Motor neuron (in vitro differentiated cells): ENCODE measurements at places on chromosomes 7 and 10. TPM values are rescaled to one million over a fixed set of nuclear protein-coding genes. Genes with fewer than 3 reads are reported as not detected.

DNA sequence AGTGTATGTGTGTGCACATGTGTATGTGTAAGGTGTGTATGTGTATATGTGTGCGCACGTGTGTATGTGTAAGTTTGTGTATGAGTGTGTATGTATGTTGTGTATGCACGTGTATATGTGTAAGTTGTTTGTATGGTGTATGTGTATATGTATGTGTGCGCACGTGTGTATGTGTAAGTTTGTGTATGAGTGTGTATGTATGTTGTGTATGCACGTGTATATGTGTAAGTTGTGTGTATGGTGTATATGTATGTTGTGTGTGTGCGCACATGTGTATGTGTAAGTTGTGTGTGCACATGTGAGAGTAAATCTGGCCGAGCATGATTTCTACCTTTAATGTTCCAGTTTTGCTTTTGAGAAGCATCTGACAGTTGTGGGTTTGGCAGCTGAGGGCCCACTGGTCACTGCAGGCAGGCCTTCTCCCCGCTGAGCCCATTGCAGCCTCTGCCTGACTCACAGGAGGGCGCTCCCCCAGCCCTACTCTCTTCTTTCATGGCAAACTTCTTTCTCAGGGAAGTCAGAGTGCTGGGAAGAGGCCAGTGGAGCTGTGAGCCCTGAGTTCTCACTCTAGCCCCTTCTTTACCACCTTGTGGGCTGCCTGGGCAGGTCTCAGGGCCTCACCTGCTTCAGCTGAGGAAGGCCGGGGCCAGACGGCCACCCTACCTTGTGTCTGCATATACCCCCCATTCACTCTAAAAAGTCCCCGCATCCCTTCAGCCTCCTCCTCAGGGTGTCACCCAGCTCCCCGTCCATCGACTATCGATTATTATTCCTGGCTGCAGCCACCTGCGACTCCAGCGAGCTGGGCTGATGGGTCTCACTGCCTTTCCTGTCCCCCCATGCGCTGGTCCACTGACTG, 11.2 kb downstream of the WDR86 start:
- no peak for ATAC-seq

GRCh38 chr7:55570218-55570873, 2.0 kb downstream of the VOPP1 start:
- ATAC-seq: no peak

DNA sequence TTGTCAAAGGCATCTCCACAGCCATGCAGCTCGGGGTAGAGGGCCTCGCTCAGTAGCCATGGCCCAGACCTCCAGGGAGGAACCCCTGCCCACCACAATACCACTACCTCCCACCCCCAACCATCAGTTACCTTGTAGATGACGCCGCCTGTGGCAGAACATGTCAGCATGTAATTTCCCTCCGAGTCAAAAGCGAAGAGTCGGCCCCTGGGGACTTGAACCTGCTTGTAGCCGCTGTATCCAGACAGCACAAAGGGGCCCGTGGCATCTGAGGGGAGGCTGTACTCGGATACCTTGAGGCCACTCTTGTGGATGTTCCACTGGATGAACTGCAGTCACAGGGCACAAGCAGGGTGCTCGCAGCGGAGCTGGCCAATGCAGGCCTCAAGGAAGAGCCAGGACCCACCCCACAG, 16.3 kb upstream of the CYREN start:
- no peak for ATAC-seq

PNLIP gene
- total RNA-seq: not detected in 2 replicates

PIK3AP1 gene
- 0.47 and 0.73 TPM in 2 replicates for total RNA-seq

GRCh38 chr10:45419676-45420025, 45.6 kb downstream of the ALOX5 start:
- ATAC-seq: no peak

- ATAC-seq: no peak
These were observed 163.3 kb upstream of the PRKCQ start for GRCh38 chr10:6743291-6743849.

DNA sequence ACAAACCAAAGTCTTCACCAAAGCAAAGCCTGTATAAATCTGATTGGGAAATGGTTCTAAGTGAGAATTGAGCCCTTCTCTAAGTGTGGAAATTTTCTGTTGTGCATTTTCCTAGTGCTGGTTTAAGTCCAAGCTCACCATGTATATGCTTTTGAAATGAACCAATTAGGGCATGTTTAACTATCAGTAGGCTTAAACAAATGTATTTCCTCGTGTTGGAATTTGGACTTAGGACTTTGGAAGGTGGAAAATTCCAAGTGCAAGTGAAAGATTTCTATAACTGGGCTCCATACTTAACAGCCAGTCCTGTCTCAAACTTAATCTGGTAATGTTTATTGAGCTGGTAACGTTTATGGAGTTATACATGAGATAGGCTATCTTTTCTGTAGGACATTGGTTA, 28.5 kb downstream of the CCNY start:
- no peak for ATAC-seq

ORC5 gene
- 25.3 and 32.0 TPM in 2 replicates for total RNA-seq

DNA sequence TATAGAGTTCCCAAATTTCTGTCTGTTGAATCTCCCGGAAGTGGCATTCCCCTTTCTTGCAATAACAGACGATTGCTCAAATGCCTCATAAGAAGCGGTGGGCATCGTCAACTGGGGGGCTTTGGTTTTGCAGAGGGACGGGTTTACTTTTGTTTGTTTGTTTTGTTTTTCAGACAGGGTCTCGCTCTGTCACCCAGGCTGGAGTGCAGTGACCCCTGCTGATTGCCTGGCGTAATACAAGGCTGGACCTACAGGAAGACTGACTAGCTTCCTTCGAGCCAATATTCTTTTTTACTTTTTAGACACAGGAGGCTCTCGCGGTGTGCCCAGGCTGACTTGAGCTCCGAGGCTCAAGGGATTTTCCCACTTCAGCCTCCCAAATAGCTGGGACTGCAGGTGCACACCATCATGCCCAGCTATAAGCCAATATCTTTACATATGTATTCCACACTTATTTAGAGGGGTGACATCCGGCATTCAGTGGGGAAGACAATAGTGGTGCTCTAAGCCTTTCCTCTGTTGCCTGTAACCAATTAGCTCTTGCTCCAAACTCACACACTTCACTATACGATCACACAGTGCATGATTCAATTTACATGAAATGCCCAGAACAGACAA, 58.1 kb downstream of the FHIP2A start:
- no peak for ATAC-seq

DRGX gene
- total RNA-seq: 0.66 TPM in 1 of 2 replicates, not detected in the other

SPDYE11 gene
- total RNA-seq: 0.73 and 0.88 TPM in 2 replicates

DNA sequence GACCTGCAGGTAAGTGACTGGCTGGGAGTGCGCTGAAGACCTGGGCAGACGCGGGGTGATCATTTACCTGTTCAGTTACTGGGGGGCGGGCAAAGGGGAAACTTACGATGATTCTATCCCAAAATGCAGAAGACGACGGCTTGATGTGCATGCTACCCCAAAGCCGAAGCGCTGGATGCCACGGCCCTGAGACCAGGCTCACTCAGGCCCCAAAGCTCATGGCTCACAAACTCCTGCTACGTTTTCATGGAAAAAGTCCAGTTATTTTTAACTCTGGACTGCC, 200.6 kb downstream of the DIP2C start:
- ATAC-seq: no peak

- no peak for ATAC-seq
These were observed 548.0 kb downstream of the TCERG1L start for GRCh38 chr10:130763491-130763890.

- no peak for ATAC-seq
These were observed 15.7 kb upstream of the STN1 start for GRCh38 chr10:103933557-103934121.

CLEC5A gene
- 0.10 and 0.23 TPM in 2 replicates for total RNA-seq

LIPK gene
- not detected in 2 replicates for total RNA-seq

C10orf53 gene
- 1.5 TPM in 1 of 2 replicates, not detected in the other for total RNA-seq

SLC26A3 gene
- not detected in 2 replicates for total RNA-seq

DNA sequence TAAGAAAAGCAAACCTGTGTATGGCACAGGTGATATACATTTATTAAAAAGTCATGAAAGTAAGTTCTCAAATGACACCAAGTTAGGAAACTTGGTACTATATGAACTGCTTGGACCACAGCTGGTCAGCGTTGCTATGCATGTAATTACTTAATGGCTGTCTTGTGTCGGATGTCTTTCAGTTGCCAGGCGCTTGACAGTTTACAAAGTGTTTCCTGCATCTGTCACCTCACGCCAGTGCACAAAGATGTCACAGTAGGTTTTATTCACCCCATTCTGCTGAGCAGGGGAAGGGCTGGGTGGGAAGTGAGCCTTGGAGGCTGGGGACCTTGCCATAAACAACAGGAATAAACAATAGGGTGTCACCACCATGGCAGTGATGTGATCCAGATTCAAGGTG, 35.8 kb downstream of the ADAM12 start:
- ATAC-seq: no peak

GRCh38 chr10:21161647-21162046, 264.5 kb upstream of the NEBL start:
- no peak for ATAC-seq

SMKR1 gene
- 4.0 and 6.0 TPM in 2 replicates for total RNA-seq

- ATAC-seq: peak; percentile 66
These were observed 1.7 kb downstream of the CPA5 start for GRCh38 chr7:130346177-130346905.

DNA sequence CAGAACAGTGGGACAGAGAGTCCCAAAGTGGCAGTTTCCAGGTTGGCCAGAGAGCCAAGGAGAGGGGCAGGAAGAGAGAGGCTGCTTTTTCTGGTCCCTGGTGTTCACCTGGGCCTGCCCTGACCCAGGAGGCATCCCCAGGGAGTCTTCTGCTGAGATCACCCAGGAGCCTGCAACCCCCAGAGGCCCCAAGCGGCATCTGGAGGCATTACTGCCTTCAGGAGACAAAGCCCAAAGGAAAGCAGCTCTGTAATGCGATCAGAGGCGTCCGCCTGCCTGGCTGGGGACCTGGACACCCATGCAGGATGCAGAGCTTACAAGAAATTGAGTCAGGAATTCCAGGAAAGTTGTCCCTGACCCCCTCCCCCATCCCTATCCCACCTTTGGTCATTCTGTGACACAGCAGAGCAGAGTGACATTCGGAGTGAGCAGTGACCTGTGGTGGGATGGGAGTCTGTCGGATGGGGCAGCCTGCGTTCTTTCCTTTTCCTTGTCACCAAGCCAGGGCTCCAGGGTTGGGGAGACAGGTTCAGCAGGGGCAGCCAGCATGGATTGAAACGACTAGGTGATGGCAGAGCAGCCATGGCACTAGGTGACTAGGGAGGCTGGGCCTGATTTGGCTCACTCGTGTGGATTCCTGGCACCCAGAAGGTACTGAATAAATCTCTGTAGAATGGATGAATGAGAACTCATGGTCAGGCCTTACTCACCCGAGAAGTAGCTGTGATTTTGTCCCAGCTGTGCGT, 10.4 kb downstream of the UNC5B start:
- no peak for ATAC-seq

DNA sequence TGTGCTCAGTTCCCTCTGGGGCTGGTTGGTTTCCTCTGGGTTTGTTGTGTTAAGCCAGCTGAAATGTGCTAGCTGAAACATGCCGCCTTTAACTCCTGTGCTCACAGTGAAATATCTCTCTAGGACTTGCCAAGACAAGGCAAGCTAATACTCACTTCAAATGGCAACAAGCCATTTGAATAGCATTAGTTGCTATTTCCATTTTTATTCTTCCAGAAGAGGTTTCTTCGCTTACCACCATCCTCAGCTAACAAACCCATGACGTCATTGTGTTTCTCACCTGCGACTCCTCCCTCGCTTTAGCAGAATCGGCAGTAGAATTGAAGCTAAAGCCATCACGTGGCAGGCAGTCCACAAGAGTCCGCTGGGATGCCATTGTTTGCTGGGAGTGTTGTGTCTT, 61.3 kb downstream of the ZNF22 start:
- no peak for ATAC-seq

DNA sequence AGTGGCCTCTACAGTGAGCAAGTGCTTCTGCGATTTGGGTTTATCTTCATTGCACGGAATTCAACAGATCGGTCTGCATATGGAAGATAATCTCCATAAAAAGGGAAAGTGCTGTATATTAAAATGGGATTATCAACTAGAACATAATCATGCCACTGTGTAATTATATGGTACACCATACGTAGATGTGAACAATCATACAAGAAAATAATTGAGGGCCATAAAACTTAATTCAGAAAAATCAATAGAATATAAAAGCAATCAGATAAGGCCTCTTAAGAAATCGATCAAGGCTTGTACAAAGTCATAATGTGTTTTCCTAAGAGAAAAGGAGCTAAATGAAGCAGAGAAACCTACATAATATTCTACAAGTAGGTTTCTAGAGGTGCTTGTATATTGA, 157.5 kb upstream of the MGMT start:
- no peak for ATAC-seq

DNA sequence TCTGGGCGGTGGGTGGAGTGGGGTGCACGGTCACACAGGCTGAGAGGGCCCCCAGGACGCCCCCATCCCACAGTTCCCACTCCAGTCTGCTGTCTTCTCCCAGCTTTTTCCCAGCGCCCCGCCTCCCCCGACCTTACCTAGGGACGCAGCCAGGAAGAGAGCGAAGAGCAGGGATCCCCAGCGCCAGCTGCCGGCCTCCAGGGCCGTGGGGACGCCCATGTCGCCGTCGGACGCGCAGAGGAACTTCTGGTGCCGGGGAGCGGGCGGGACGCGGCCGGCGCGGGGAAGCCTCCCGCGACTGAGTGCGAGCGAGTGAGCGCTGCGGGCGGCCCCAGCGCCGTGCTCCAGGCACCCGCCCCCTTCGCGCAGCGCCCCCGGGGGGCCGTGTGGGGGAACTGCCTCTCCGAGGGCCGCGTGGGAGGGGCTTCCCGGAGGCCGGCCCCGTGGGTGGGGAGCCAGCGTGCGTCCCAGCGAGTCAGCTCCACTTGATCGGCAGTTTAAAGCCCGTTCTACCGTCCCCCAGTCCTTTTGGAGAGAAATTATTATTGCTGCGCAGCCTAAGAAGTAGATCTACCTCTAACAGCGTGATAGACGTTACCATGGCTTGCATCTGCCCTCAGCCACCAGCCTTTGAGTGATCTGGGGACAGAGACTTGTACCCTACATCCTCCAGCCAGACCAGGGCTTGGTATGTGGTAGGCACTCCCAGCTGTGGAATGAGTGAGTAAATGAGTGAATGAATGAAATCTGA, at the start of gene VSIR:
Gene VSIR (minus strand): TSS at position 300 of the 751 bp plus-strand sequence. CDS start 81 bp downstream, at position 219.
- ATAC-seq: peak; percentile 86

DNA sequence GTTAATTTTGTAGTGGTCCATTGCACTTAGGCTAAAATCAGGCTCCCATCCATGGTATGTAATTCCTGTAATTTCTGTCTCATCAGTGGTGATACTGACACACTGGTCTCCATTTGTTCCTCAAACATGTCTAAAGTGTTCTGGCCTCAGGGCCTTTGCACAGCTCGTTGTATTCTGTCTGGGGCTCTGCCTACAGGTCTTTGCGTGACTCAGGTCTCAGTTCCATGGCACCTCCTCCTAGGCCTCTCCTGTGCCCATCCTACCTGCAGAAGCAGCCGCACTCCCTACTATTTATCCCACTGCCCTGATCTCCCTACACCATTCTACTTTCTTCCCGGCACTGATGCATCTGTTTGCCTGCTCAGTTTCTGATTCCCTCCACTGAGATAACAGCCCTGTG, 173.8 kb downstream of the ITGA8 start:
- ATAC-seq: no peak

DNA sequence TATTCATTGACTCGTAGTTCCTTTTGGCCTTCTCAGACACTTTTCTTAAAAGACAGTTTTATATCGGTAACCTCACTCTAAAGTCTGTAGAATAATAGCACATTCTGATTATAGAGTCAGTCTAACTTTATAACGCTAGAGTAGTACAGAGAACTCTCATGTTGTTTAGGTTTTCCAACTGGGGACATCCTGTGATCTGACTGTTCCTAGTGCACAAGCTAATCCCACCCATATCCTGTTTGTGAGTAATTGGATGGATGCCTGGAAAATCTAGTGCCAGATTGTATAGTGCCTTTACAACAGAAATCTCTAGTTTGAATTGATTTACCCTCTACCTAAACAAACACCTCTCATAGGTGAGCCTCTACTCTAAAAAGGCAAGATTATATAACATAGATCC, 107.4 kb downstream of the ZEB1 start:
- peak; percentile 57 for ATAC-seq
